ENCODE measurements at places on chromosomes 1 and 21.

DNA sequence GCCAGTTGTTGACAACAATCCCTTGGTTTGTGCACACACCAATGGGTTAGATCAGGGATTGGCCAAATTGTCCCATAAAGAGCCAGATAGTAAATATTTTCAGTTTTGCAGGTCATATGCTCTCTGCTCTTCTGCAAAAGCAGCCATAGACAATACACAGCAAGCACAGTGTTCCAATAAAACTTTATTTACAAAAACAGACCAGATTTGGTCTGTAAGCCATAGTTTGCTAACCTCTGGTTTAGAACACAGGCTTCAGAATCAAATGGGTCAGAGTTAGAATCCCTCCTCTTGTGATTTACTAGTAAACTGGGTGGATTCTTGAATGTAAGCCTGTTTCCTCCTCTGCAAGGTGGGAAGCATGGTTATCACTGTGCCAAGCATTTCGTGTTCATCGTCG lies 65.3 kb upstream of the EFHD2 start:
- DNase-seq: no peak

DNA sequence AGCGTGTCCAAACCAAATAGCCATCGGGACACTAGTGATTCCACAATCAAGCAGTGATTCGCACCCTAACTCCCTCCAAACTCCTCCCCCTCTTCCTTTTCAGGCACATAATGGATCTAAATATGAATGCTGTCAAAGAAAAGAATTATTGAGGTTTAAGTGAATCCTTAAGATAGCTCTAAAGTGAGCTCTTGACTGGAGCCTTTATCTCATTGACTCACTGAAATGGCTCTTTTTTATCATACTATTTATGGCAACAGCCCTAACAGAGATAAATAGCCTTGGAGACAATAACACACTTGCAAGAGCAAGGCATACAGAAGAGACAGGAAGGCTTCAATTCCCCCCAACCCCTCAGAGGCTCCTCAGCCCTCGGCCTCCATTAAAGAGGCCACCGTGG lies 143.3 kb downstream of the PLXNA2 start:
- peak; percentile 24 for DNase-seq

DNA sequence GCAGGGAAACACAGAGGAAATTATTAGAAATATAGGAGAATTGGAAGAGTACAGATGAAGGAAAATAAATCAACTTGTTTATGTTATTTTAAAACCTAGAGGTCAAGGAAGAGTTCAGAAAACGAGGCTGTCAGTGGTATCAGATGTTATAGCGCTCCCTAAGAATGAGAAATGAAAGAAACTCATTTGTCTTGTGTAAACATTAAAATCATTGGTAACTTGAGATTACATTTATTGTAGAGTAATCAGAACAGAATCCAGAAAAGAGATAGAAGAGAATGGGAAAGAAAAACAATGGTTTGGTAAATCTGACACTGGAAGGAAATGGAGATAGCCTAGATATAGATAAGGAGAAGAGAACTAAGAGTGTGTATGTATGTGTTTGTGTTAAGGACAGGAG lies 106.4 kb downstream of the ATF6 start:
- DNase-seq: no peak

GRCh38 chr1:180123463-180123936 lies 31.2 kb upstream of the QSOX1 start:
- peak; percentile 49 for DNase-seq

DNA sequence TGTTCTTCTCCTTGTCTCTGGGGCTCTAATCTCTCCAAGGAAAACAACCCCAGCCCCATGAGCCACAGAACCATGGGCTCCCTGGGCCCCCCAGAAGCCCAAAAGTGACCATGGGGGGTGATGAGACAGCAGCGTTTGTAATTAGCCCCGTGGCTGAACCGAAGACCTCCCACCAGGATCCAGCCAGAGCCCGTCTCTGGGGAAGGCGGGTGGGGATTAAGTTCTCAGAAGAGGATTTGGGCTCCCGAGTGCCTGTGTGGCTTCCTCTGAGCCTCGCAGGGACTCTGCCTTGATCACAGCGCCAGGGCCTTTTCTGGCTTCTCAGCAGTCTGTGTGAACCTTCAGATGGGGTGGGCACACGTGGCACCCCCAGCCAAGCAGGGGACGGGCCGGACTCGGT lies 77.0 kb downstream of the ALPL start:
- no peak for DNase-seq

DNA sequence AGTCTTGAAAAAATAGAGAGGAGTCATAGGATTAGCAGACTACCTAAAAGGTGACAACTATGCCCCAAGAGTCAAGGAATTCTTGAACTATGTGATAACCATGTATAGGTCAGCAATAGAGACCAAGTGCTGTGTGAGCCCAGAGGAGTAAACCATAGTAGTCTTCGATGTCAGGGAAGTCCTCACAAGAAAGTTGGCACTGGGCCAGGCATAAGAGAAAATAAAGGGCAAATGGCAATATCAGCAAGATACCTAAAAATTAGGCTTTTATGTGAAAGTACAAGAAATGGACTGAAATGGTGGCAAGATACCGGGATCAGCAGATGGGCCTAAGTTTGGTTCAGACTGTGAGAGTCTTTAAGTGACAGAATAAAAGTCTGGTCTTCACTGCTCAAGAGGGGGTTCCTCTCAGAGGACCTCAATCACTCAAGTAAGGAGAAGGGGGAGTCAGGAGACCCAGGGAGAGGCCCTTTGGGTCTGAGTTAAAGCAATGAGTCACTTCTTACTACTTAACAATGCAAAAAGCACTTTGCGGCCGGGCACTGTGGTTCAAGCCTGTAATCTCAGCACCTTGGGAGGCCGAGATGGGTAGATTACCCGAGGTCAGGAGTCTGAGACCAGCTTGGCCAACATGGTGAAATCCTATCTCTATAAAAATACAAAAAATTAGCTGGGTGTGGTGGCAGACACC lies 95.0 kb downstream of the TEX35 start:
- DNase-seq: peak; percentile 85

DNA sequence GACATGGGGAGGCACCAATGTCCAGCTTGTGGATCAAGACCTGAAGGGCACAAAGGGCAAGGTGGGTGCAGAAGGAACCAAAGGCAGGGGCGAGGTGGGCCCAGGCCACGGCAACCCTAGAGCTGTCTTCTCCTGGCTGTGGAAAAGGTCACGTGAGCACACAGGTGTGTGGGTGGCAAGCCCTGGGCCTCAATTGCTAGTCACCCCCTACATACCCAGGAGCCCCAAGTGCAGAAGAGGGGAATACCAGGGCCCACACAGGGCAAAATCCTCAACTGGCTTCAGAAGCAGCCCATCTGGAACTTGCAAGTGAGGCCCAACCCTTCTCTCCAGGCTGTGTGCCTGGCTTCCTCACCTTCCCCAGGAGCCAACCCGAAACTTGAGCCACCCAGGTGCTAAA lies 25.6 kb downstream of the ZBTB17 start:
- no peak for DNase-seq

DNA sequence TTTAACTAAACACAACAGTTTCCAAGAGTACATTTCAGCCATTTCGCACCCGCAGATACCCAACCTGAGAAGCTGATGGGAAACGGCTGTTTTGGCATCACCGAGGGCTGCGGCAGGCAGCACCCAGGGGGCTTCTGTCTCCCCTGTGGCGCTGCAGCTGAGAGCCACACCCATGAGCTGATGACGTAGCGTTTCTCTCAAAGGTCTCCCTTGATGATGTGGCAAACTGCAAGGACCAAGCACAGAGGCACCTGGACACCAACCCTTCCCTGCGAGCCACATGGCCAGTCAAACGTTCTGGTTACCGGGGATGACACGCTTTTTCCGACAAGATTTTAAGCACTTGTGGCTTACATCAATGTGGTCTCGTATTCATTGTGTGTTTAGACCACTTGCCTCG lies 150.8 kb upstream of the ERG start:
- no peak for DNase-seq

DNA sequence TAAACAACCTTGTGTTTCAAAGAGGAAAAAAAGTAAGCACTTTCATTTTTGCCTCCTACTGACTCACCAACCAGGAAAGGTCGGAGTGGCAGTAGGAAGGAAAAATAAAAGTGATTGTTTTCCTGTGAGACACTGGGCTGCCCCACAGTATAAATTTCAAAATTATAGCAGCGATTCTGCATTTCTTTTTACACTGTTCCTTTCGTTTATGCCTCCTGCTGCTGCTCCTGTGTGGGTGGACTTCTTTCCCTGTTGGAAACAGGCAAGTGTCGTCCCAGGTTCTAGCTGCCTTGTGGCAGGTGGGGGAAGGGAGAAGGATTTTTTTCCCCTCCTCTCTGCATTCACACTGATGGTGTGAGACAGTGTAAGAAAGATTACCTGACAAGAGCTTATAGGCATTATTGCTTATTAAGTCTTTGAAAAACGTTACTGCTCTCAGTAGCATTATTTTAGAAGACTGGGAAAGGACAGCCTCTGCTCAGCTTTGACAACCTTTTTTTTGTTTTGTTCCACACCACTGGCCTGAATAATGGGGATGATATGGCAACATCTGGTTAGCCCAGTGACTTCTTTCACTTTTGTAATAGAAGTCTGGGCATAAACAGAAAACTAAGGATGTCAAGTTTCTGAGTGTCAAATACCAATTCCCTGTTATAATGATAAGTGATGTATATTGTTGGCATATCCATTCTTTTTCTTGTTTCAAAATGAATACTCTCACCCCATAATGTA lies 77.9 kb downstream of the NEK7 start:
- peak; percentile 57 for DNase-seq

DNA sequence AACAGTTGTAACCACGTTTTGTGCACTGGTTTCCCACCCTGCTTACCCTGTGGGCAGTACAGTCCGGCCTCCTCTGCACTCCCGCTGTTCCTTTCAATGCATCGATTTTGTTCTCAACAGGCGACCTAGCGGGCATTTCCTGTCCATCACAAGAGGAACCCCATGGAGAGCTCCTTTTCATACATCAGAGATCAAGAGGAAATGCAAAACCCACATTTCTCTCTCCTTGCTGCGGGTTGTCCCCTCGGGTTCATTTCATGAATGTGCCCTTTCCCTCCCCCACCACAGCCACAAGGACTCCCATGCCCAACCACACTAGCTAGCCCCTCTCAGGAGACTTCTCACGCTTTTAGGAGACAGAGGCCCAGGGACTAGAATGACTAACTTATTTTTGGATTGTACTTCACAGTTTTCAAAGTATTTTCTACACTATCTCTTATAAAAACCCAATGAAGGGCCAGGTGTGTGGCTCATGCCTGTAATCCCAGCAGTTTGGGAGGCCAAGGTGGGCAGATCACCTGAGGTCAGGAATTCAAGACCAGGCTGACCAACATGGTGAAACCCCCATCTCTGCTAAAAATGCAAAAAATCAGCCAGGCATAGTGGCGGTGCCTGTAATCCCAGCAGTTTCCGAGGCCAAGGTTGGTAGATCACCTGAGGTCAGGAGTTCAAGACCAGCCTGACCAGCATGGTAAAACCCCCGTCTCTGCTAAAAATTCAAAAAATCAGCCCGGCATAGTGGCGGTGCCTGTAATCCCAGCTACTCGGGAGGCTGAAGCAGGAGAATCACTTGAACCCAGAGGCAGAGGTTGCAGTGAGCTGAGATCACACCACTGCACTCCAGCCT lies 18.4 kb downstream of the ATP1A4 start:
- no peak for DNase-seq

- DNase-seq: no peak
Observed at GRCh38 chr21:45611296-45611695, 32.2 kb upstream of the PCBP3 start.

- DNase-seq: no peak
Observed at GRCh38 chr1:150076066-150076465, 8.5 kb downstream of the VPS45 start.

All from OCI-M1 (cell line).